ENCODE measurements at places on chromosomes 2 and 18. TPM values are rescaled to one million over a fixed set of nuclear protein-coding genes. Genes with fewer than 3 reads are reported as not detected.

GRP gene
- total RNA-seq, result not detected

C1QL2 gene
- not detected for total RNA-seq

CD28 gene
- not detected for total RNA-seq

CHRND gene
- total RNA-seq, result not detected

ADRA2B gene
- total RNA-seq, result not detected

TMEFF2 gene
- total RNA-seq, result 0.33 TPM

CNTNAP5 gene
- total RNA-seq, result not detected

CRACDL gene
- not detected for total RNA-seq

INHBB gene
- total RNA-seq, result not detected

ARHGAP28 gene
- total RNA-seq, result 27.2 TPM

- DNase-seq, result no peak
Observed at GRCh38 chr2:200129721-200130462, 174.5 kb downstream of the MAIP1 start.

GRCh38 chr2:204982303-204982702 is 437.0 kb downstream of the PARD3B start:
- DNase-seq, result peak; percentile 14

- DNase-seq, result no peak
Observed at GRCh38 chr2:217952409-217952808, 50.4 kb downstream of the TNS1 start.

GRCh38 chr2:37449761-37450296 is 105.4 kb downstream of the QPCT start:
- peak; percentile 91 for DNase-seq

GRCh38 chr2:156541706-156542105 is 105.5 kb downstream of the GPD2 start:
- DNase-seq, result peak; percentile 16

DNA sequence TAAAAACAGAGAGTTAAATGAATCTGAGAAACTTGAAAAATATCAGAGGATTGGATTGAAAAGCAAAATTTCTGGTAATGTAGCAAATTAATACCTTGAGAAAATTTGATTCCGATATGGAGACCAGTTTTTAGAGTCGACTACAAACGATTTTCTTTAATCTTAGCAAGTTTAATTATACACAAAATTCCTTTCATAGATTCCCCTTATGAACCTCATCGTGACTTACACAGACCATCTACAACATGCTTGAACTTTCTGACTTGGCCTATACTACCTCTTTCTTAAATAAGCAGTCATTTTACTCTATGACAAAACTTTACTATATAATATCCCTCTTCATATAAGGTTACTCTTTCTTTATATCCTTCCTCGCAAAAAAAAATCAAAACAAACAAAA is 769.6 kb upstream of the CRIM1 start:
- DNase-seq, result no peak

GRCh38 chr2:105893011-105893995 is 148.6 kb downstream of the NCK2 start:
- DNase-seq, result no peak

- peak; percentile 100 for DNase-seq
Observed at GRCh38 chr2:19649785-19650380, 251.9 kb downstream of the TTC32 start.

DNA sequence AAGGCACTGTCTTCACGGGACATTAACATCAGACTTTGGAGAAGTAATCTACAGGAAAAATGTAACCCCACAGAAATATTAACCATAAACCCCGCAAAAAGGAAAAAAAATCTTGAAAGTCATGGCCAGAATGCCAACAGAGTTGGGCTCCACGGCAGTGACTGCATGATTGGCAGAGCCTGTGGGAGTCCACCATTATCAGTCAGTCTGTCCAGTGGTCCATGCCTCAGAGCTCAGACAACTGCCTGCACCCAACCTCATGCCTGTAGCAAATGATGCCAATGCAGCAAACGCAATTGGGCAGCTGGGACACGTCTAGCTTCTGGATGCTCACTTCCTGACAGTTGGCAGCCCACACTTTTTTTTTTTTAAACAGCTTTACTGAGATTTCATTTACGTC is 5.1 kb upstream of the PPIG start:
- DNase-seq, result no peak

DNA sequence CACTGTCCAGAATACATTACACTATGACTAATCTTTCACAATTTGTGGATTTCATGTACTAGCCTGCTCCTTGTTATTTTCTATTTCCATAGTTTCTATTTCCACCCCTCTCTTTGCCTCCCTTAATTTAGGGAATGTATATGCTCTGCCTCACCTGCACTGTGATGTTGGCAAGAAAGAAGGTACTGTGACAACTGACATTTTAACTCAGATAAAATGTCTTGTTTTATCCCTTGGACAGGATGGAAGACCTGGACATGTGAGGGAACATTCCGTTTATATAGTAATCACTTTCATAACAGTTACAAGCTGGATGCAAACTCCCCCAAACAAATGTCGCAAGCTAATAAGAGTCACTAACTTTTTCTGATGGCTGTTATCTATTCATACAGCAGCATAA is 21.5 kb upstream of the DSG3 start:
- DNase-seq, result no peak

DNA sequence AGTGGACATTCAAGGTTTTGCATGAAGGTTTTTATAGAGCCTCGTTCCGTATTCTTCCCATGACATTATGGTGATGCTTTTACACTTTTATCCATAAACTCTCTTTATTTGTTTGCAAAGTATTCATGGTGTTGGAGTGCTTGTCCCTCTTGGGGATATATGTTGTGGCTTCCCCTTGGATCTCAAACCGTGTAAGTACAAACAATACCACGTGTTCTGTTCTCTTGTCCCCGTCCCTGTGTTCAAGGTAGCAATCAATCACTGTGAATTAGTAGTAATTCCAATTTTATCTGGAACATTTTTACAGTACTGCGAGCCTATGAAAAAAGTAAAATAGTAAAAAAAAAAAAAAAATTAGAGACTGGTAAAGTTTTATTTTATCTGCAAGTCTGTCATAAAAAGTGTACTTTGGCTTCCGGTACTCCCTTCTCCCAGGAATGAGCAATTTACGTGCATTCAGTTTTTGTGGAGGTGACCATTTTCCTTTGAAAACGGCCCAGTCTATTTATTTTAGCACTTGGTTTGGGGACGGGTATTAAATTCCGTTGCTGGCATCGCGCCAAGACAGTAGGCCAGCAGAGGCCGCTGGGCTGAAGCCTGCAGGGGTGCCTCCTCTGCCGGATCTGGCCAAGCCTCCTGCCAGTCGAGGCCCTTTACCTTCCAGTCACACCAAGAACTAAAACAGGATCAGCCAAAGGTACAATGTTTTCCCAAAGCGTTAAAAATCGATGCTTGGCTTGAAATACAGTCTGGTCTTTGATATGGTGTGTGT is 175.7 kb downstream of the SOCS6 start:
- peak; percentile 72 for DNase-seq

DNA sequence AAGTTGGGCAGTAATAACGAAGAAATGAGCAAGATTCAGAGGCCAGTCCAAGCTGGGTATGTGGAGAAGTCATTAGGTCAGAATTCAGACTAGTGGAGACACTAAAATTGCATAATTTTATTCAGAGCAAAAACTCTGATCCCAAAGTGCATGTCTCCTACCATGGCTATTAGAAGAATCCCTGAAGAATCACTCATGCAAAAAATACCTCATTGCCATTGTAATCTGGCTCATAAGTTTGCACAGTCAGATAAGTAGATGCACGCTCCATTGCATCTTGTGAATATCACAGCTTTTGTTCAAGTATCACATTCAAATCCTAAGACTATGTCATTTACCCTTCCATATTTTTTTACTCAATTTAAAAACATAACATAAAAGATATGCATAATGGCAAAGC is 692.2 kb upstream of the KLHL29 start:
- no peak for DNase-seq

DNA sequence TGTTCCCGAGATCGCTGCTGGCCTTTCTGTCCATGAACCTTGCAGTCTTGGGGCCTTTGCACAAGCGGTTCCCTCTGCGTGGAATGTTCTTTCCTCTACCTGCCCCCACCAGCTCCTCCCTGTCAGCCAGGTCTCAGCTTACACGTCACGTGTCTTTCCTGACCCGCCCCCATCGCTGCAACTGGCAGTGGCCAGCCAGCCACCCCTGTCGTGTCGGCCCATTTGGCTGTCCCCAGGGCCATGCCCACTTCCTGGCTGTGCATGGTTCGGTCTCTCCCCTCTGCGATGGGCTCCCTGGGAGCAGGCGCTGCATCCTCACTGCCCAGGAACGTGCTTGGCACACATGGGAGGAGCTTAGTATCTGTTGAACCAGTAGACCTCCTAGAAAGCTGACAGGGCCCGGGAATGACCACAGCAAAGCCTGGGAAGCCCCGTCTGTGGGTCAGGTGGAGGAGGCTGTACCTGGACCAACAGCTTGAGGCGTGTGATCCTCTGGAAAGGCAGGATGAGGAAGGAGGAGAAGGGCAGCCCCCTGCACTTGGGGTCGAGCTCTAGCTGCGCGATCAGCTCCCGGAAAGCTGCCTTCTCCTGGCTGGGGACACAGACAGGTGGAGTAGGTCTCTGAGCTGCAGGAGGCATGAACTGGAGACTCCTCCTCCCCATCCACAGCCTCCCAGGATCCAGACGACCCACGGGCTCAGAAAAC is 21.0 kb downstream of the SNORC start:
- no peak for DNase-seq

GRCh38 chr2:84317135-84317534 is 141.9 kb downstream of the SUCLG1 start:
- DNase-seq, result no peak

DNA sequence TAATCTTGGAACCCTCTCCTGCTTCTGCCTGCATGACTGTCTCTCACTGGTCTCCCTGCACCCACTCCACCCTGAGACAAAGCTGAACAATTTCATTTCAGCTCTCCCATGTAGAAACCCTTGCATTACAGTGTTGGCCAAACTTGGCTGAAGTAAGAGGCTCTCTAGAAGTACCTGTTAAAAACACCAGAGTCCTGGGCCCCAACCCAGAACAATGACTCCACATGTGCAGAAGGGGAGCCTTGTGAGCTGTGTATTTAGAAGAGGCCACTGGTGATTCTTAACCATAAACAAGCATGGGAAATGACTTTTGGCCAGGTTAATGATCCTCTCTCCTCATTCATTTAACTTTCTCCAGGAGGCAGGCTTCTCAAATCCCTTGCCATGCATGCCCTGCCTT is 254.8 kb downstream of the SETBP1 start:
- DNase-seq, result no peak

DNA sequence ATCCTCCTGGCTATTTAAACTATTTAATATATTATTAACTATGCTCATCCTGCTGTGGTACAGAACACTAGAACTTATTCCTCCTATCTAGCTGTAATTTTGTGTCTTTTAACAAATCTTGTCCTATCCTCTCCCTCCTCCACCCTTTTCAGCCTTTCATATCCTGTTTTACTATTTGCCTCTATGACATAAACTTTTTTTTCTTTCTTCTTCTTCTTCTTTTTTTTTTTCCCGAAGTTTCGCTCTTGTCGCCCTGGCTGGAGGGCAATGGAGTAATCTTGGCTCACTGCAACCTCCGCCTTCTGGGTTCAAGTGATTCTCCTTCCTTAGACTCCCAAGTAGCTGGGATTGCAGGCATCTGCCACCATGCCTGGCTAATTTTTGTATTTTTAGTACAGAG is 201.5 kb downstream of the LPIN1 start:
- no peak for DNase-seq

- no peak for DNase-seq
Observed at GRCh38 chr18:42822711-42823110, 292.8 kb downstream of the RIT2 start.

- no peak for DNase-seq
Observed at GRCh38 chr18:62730941-62731340, 15.6 kb downstream of the PHLPP1 start.

DNA sequence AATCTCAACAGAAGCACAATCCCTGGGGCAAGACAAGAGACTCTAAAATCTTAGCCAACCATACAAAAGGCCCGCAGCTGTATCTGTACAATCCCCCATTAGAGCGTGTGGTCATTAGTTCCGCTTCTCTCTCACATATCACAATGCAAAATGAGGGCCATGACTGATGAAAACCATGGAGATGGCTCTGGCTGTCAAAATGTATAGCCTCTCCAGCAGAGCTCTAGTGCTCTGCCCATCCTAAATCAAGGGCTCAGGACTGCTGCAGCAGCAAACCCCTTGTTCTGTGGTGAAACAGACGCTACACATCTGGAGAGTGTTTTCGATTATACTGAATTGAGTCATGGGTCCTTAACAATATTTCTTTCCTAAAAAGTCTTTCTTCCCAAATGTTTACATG is 221.0 kb downstream of the PID1 start:
- no peak for DNase-seq

- DNase-seq, result no peak
Observed at GRCh38 chr2:147614471-147614870, 230.4 kb upstream of the ACVR2A start.

- DNase-seq, result peak; percentile 74
Observed at GRCh38 chr2:27212626-27213471, 781 bp upstream of the SLC5A6 start.
